Stimulated activated CD8-positive, alpha-beta memory T cell treated with anti-CD3 and anti-CD28 coated beads, Interleukin-15, amount 100 ng/mL, for 4 hours (primary cell): ENCODE measurements at places on chromosomes 1 and 21.

DNA sequence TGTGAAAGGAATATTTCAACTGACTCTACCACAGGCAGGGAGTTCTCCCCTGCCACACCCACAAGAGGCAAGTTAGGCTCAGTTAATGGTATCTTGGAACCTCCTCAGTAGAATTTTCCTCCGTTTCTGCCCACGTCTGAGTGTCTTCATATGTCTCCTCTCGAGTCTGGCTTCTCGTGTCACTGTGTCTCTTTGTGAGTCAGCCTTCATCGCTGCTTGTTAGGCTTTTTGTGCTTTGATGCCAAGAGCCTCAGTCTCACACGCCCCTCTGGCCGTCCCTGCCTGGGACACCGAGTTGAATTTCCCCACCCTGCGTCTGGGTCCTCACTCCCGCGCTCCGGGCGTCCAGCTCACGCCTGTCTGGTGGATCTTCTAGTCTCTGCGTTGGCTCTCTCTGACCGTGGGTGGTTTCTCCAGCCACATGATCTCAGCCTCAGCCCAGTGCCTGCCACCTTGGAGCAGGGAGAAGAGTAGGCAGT lies 125.7 kb upstream of the GADD45A start:
- no peak for DNase-seq

DNA sequence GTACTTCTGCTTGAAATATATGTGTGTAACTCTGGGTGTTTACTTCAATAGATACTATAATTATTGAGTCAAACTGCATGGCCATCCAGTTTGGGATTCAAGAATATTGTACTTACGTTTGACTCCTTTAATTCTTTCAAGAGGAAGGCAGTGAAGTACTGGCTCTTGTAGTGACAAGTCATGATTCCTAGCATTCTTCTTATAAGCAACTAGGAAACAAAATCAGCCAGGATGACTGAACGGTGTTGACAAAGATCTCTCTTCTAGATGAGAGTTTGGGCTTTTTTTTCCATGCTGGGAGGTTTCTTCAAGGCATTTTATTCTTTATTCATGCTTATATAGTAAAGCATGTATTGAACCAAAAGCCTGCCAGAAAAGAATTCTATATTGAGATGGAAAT lies 58.3 kb downstream of the CLEC20A start:
- DNase-seq: no peak

DNA sequence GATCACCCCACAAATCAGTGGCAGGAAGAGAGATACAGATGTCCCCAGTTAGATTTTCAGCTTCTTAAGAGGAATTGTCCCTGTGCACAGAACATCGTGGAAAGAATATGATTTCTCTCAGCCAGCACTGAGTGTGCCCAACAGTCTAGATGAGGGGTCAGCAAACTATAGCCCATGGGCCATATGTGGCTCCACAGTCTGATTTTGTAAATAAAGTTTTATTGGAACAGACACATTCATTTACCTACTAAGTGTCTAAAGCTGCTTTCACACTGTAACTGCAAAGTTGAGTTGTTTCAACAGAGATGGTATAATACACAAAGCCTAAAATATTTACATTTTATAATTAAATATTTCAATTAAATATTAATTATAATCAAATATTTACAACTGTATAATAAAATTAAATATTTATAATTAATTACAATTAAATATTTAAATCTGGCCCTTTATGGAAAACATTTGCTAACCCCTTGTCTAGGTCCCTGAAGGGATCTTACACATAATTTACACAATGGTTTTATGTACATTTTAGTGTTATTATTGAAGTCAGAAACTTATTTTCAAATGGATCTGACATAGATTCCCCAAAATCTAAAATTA lies 407.6 kb downstream of the PTPRU start:
- no peak for DNase-seq

- DNase-seq: no peak
These were observed 138.6 kb upstream of the POGK start for GRCh38 chr1:166700696-166701095.

GRCh38 chr1:43382027-43382779 lies 7.4 kb downstream of the MED8 start:
- no peak for DNase-seq

GRCh38 chr1:58869638-58870297 lies 85.9 kb upstream of the JUN start:
- no peak for DNase-seq

GRCh38 chr1:245154429-245155271 lies at the start of gene KIF26B:
KIF26B (plus strand) TSS chr1:245154985; CDS start chr1:245155425, 440 bp downstream.
- no peak for DNase-seq

DNA sequence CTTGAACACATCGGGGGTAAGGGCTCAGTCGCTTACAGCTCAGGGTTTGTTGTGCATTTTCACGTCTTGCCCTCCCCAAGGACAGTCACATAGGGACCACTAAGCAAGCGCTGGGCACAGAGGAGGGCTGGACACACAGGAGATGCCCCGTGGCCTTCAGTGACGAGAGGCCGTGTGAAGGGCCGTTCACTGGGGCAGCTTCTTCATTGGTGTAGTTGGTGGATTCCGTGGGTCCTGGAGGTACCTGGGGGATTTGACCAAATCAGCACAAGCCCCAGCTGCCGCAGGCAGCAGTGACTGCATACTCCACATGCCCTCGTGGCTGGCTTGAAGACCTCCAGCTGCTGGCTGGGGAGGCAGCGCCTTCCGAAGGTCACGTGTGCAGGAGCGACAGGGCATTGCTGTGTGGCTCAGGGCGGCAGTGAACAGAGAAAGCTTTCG lies 100.8 kb upstream of the C1orf174 start:
- no peak for DNase-seq

DNA sequence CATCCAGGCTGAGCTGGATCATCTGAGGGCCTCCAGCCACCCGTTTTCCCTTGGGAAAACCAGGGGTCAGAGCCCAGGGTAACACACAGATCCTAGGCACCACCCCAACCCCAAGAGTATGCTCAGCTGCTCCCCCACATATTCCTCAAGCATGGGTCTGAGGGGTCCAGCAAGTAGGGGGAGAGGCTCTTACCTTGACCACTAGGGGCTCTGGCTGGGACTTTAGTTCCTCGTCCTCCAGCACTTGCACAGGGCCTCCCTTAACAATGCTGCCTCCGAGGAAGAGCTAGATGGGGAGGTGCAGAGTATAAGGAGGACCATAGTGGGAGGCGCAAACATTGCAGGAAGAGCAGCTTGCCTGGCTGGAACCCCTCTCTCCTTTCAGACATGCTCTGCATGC lies 7.5 kb downstream of the SELENBP1 start:
- no peak for DNase-seq

DNA sequence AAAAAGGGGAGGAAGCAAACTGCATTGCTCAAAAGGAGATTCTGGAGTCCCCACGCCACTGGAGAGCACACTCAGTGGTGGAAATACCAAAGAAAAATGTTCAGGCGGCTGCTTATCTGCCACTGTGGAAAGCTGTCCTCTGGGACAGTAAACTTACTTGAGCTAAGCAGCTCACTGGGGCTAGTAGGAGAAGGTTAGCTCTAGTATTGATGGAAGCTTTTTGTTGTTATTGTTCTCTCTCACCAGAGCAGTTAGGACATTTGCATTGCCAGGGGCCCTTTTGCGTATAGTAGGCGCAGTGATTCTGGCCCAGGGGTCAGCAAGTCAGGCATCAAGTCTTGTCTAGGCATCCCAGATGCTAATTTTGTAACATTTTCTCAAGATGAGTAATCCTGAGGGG lies 15.6 kb downstream of the BACE2 start:
- DNase-seq: no peak

- DNase-seq: no peak
These were observed 28.1 kb downstream of the CFAP74 start for GRCh38 chr1:1975535-1975934.

DNA sequence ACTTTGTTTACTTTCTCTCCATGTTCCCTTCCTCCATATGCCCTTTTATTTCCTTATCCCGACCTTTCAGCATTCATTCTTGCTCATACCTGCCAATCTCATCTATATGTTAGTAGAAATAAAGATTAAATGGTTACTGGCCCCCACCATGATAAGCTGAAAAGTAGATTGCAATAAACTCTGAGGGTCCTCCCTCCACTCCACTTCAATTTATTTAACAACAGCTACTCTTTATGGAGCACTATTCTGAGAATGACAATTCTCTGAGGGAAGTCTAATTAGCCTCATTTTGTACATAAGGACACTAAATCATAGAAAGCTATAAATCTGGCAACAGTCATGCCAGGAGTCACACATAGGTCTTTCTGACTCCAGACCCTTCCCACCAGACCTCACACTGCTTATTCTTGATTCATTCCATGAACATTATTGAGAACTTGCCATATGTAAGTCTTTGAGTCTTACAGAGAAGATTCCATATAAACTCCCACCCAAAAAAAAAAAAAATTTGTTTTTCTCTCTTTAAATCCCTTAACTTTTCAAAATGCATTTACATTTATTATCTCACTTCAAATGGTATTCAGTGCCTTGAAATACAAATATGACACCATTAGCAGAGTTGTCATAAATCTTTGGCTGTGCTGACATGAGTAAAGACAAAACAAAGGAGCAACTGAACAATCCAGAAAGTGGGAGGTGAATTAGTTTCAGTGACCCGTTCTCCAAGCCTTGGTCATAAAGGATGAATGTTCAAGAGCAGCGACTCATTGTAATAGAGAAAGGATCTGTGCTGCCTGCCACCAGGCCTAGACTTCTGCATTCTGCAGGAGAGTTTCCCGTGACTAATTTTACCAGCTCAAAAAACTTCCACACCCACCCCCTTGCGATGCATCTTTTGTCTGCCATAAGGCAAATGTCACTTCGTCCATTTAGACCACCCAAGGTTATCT lies 28.5 kb downstream of the PALMD start:
- no peak for DNase-seq

- no peak for DNase-seq
These were observed 534 bp downstream of the C1orf56 start for GRCh38 chr1:151047925-151048644.

DNA sequence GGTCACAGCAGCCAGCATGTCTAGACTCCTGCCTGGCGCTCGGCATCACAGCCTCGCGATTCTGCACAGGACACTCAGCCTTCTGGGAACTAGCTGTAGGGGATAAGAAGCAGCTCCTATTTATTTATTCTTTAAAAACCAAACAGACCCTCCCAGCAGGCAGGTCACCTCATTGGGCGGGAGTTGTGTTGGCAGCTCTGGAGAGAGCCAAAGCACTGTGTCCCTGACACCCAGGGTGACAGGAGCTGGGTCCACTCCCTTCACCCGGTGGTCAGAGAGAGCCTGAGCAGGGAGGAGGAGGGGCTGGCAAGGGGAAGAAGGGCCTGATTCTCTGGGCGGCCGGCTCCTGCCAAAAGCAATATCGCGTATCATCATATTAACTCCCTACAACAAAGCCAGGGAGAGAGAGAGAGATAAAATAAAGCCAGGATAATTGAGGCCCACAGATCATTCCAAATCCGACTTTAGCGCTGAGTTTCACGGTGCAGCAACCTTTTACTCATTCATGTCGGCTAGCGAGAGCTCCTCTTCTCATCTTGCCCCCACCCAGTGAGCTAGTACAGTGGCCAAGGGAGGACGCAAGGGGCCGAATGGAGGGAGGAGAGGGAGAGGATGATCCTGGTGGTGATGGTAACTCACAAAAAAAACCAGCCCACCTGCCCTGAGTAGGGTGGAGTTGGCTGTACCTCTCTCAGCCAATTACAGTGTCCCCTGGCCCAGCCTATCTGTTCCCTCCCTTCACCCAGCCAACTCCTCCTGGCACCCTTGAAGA lies 79.8 kb upstream of the IFFO2 start:
- DNase-seq: no peak

- DNase-seq: no peak
These were observed 395.1 kb downstream of the HLX start for GRCh38 chr1:221274373-221274772.

DNA sequence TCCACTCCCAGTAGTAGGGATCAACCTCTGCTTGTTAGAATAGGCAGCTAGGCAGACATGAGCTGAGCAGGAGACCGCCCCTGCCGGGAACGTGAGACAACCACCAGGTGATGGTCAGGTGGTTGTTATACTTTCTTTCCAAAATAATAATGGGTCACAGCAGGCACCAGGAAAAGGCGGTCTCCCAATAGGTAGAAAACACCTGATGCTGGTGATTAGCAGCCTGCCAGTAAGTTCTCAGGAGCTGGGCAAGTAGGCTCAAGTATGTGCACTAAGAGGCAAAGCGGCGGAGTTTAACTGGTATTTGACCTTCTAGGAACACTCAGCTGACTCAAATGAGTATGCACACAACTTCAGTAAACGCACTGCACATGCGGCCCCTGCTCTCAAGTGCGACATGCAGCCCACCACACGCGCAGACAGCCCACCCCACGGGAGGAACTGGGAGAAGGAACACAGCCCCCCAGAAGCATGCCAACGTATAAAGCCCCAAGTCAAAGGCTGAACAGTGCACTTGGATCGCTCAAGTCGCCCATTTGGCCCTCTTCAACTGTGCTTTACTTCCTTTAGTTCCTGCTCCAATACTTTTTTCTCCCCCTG lies 80.0 kb downstream of the DESI2 start:
- no peak for DNase-seq

DNA sequence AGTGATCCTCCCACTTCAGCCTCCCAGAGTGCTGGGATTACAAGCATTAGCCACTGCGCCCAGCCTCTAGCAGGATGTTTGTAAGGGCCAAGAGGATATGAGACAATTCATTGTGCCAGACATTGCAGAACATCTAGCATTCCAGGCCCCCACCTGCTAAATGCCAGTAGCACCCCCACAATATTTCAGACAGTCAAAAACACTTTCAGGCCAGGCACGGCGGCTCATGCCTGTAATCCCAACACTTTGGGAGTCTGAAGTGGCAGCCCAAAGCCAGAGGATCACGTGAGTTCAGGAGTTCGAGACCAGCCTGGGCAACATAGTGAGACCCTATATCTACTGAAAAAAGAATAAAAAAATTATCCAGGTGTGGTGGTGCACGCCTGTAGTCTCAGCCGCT lies 12.9 kb downstream of the PPIE start:
- DNase-seq: no peak

DNA sequence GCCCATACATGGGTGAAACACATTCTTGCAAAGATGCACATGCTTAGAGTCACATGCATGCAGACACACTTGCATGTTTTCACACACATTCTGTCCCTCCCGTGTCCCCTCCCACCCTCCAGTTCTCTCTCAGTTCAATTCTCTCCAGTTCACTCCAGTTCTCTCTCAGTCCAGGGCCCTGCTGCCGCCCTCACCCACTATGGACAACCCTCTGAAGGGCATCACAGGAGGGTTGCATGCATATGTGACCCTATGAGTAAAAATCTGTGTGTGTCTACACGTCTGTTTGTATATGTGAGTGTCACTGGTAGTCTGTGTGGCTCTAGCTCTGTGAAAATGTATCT lies 21.8 kb upstream of the ADGRB2 start:
- DNase-seq: no peak

- DNase-seq: no peak
These were observed 5.9 kb downstream of the TRAPPC3 start for GRCh38 chr1:36143424-36143823.

DNA sequence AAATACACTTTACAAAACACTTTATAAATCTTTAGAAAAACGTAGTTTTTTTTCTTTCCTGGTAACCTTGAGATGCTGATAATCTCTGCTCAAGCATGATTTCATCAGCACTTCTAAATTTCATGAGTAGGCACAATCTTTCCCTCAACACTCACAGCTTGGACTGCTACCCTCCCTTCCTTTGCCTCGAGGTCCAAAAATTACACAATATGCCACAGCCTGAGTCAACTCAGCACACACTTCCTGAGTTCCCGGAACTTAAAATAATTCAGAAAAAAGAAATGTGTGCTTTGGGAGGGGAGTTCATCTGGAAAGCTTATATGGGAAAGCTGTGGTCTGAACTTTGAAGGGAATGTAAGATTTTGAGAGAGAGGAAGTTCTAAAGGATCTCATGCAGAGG lies 5.9 kb downstream of the CLCA2 start:
- DNase-seq: no peak
